ENCODE measurements at places on chromosomes 6 and 20.

GRCh38 chr6:2958776-2959175 is 12.6 kb downstream of the SERPINB6 start:
- no peak for DNase-seq

- DNase-seq, result peak; percentile 48
These were observed at the start of gene EDN1 for GRCh38 chr6:12289933-12290820. Gene EDN1, plus strand, starts transcription at chr6:12290361. Its CDS starts 269 bp downstream, at chr6:12290630.

- DNase-seq, result no peak
These were observed 4.8 kb upstream of the ARFGEF2 start for GRCh38 chr20:48916699-48917098.

- DNase-seq, result no peak
These were observed 55.6 kb downstream of the RRBP1 start for GRCh38 chr20:17626217-17627007.

- DNase-seq, result no peak
These were observed 127.3 kb downstream of the TENT5A start for GRCh38 chr6:81625216-81625615.

- no peak for DNase-seq
These were observed 49.8 kb downstream of the CFAP61 start for GRCh38 chr20:20102163-20102562.

GRCh38 chr20:32585586-32586127 is 524 bp upstream of the NOL4L start:
- DNase-seq, result no peak

DNA sequence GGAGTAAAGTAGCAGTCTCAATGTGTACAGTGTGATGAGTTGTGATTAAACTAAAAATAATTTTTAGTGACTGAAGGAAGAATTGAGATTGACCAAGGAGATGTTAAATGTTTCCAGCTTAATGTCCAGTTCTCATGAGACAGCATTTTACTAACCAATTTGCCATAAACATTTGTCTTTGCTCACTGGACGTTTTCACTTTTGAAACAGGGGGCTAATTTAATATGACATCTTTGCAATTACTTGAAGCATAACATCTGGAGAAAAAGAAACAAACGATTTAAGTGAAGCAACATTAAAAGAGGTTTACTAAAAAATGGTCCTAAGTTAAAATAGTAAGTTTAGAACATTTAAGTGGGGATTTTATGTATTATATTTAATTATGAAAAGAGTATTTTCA is 443.8 kb downstream of the BCKDHB start:
- no peak for DNase-seq

- DNase-seq, result no peak
These were observed 49.4 kb upstream of the IRF4 start for GRCh38 chr6:341914-342831.

DNA sequence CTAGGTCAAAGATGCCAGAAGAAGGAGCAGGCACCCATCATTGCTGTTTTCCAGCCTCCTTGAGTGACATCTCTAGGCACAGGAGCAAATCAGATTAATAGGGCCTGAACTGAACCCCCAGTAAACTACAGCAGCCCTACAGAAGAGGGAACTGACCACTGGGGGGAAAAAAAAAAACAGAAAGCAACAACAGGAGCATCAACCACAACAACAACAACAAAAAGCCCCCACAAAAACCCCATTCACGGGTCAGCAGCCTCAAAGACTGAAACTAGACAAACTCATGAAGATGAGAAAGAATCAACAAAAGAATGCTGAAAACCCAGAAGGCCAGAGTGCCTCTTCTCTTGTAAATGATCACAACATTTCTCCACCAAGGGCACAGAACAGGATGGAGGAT is 537.4 kb upstream of the BTBD3 start:
- DNase-seq, result no peak

GRCh38 chr20:11924923-11925322 is 7.2 kb downstream of the BTBD3 start:
- no peak for DNase-seq

- peak; percentile 78 for DNase-seq
These were observed 51.2 kb upstream of the LYRM2 start for GRCh38 chr6:89689732-89690131.

- DNase-seq, result no peak
These were observed 140.6 kb downstream of the ZNF217 start for GRCh38 chr20:53453076-53453475.

DNA sequence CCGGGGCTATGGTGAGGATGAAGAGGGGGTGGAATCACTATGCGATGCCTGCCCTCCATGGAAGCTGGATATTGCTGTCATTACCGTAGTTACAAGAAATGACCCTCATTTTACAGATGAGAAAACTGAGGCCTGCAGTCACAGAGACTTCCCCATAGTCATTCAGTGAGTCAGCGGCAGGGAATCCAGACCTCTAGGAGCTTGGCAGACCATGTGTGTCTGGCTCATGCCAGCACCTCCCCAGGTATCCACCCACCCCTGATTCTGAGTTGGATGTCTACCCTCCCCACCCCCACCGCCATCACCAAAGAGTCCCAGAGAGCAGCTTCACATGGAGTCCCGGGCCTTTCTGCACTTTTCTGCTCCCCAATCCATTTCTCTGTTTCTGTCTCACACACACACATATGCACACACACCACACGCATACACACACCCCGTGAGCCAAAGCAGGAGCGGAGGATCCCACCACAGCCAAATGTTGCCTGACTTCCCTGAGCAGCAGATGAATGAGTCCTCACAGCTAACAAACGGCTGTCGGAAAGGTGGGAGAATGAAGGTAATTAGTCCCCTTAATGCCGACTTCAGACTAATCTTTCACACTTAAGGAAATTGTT is 24.8 kb downstream of the CDH22 start:
- no peak for DNase-seq

DNA sequence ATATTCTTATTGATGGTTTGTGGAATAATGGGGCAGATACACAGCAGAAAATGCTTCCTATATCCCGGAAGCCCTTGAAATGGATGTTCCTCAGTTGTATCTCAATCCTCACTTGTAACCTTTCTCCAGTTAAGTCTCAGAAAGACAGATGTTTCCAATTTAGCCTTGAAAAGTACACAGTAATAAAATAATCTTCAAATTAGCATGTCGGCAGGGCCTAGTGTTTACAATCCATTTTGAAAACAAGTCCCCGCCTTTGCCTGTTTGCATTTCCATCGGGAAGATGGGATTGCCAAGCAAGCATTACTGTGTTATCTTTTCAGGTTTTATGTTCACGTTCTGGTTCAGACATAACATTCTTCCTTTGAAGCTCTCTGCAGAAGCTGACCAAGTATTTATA is 41.5 kb downstream of the SNRNP48 start:
- DNase-seq, result no peak

DNA sequence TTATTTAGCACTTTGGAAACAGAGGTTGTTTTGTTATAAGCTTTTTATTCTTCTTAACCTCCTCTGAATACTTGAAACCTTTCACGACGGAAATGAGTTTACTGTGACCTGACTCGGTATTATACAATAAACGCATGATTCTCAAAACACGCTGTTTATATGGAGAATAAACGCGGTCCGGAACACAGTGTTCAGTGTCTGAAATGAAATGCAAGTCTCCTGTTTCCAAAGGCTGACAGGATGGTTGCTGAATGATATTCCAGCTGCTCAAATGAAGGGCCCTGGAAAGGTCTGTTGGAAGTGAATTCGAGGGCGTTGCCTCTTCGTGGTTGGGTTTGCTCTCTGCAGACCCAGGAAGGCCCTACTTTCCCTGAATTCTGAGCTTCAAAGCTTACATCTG is 83.4 kb downstream of the RSPH3 start:
- DNase-seq, result no peak

DNA sequence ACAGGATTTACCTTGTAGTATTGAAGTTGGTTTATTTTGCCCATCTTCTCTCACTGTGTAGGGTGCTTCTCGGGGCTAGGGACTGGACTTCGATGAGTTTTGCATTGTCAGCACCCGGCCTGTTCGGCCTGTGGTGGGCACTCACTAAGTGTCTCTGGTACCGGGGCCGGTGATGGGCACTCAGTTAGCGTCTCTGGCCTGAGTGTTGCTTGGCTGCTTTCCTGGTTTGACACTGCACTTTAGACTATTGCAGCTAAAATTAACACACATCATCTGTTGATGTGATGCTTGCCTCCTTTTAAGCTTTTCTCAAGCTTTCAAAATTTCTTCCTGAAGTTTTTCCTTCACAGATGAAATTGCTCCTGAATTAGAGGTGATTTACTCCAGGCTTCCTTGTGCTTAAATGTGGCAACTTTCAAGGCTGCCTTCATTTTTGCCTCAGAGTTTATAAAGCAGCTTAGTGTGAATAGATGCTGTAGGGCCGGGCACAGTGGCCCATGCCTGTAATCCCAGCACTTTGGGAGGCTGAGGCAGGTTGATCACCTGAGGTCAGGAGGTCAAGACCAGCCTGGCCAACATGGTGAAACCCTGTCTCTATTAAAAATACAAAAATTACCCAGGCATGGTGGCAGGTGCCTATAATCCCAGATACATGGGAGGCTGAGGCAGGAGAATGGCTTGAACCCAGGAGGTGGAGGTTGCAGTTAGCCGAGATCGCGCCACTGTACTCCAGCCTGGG is 41.7 kb upstream of the TULP4 start:
- no peak for DNase-seq

DNA sequence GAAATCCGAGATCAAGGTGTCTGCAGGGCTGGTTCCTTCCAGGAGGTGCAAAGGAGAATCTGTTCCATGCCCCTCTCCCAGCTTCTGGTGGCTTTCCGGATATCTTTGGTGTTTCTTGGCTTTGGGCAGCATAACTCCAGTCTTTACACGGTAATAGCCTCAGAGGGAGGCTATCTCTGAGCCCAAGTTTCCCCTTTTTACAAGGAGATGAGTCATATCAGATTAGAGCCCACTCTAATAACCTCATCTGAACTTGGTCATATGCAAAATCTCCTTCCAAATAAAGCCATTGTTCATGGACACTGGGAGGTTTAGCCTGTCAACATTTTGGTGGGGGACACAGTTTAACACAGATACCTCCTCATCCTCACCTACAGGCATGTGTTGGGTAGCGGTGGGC is 213.7 kb downstream of the ATXN1 start:
- DNase-seq, result no peak

GRCh38 chr6:142679907-142680700 is 264.9 kb downstream of the HIVEP2 start:
- DNase-seq, result no peak

DNA sequence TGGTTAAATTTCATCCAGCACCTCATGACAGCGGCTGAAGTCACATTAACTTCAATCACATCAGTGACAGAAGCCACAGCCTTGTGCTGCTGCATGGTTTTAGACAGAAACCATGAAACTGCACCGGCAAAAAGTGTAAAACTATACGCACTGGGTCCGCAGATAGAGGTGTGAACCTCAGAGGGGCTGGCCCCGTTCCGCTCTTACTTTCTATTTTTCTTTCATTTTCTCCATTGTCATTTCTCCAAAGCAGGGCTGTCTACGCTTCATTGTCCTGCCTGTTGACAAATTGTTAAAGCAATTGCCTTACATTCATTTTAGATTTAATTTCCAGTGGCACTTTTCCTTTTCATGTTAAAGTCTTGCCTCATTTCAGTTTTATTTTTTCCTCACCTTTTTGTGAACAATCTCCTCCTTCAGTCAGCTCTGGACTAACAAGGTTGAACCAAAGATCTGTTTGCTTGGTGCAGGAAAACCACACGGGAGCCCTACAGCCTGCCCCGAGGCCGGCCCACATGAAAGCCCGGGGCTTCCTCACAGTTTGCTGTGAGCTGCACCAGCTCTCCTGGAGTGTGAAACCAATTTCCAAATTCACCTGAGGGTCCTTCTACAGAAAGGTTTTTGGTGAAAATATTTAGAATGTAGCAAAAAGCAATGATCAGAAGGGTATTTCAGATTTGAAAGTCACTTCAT is 63.7 kb downstream of the PRR18 start:
- no peak for DNase-seq

DNA sequence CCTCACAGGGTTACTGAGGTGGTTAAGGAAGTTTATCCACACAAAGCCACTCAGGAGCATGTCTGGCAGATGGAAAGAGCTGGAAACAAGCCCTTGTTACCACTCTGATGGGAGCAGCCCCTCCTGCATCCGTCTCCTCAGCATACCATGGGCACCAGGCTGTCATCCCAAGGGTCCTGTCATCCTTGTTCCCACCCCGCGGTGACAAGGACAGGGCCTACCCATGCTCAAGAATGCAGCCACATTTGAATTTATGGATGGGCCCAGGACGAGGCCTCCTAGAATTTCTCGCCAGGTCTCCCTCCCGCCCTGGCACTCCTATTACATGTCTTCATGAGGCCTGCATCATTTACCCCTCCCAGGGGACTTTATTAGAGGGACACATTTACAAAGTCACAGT is 60.0 kb downstream of the NPEPL1 start:
- no peak for DNase-seq

DNA sequence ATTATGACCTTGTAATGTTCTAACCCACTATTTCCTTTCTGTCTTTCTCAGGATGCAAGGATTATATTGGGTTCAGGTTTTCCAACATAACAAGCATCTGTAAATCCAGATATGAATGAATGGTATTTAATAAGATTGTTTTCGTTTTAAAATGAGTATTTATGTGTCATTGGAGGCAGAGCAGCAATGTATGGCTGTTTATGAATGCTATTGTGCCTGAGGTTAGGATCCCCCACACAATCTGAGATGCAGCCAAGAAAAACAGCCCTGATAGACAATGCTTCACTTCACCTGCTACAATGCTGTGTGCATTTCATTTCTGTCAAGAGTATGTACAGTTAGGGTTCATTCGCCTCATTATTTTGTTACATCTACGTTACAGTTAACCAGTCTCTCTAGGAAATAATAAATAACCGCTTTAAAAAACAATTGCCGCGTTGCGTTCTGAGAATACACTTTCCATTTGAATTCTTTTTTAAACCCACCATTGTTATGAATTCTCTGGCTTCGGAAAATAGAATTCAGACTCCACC is 19.6 kb downstream of the TFAP2A start:
- peak; percentile 41 for DNase-seq

GRCh38 chr20:57128044-57128757 is 138.2 kb downstream of the BMP7 start:
- DNase-seq, result no peak

DNA sequence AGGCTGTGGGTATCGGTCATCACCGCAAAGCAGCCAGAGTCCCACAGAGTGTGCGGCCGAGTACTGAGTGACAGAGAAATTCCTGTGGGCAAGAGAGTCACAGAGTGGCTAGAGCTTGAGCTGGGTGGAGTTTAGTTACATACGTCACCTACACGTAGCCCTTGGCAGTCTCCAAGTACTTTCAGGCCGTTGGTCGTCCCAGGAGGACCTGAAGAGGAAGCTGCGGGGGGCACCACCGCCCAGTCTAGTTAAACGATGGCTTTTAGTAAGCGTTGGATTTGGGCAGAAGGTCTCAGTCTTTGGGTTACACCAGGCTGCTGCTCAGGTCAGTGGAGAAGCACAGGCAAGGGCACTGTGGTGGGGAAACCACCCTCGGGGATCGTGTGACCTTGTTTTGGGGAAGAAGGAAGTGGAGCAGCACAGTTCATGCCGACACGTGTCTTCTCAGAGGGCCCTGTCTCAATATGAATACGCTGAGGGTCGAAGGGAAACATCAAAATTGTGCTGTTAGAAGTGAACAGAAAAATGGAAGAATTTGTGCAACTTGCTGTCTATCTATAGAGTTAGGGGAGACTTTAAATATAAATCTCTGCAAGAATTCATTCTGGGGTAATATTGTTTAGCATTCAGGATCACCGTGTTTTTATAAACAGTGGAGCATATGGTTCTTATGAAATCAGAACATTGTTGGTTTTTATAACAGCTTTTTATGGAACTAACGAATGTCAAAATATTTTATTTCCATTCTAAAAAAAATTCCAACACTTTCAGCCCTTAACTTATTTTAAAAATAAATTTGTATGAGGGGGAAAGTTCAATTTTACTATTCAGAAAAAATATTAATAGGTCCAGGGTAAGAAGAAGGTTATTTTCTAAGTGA is 28.6 kb downstream of the KIF25 start:
- DNase-seq, result no peak

- no peak for DNase-seq
These were observed 73.8 kb upstream of the ISM1 start for GRCh38 chr20:13147071-13147963.

All from foreskin melanocyte (primary cell).